ENCODE measurements at places on chromosomes 4 and X. TPM values are rescaled to one million over a fixed set of nuclear protein-coding genes. Genes with fewer than 3 reads are reported as not detected.

RTL3 gene
- not detected for total RNA-seq

POLN gene
- 8.6 TPM for total RNA-seq

RPS6KA6 gene
- 16.3 TPM for total RNA-seq

CCDC149 gene
- 16.3 TPM for total RNA-seq

MAGEB17 gene
- total RNA-seq = not detected

AVPR2 gene
- not detected for total RNA-seq

HTRA3 gene
- total RNA-seq = 0.82 TPM

PNMA3 gene
- total RNA-seq = 12.6 TPM

RNF150 gene
- total RNA-seq = 28.5 TPM

ASIC5 gene
- not detected for total RNA-seq

GRCh38 chr4:52195869-52196268 lies 144.8 kb downstream of the SPATA18 start:
- no peak for DNase-seq

DNA sequence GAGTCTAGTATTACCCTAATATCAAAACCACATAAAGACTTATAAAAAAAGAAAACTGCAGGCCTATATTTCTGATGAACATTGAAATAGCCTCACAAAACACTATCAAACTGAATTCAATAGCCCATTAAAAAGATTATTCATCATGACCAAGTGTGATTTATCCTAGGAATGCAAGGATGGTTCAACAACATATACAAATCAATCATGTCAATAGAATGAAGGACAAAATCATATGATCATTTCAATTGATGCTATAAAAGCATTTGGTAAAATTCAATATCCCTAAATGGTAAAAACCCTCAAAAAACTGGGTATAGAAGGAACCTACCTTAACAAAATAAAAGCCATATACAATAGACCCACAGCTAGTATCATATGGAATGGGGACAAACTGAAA lies 797.9 kb upstream of the INTU start:
- DNase-seq = no peak

DNA sequence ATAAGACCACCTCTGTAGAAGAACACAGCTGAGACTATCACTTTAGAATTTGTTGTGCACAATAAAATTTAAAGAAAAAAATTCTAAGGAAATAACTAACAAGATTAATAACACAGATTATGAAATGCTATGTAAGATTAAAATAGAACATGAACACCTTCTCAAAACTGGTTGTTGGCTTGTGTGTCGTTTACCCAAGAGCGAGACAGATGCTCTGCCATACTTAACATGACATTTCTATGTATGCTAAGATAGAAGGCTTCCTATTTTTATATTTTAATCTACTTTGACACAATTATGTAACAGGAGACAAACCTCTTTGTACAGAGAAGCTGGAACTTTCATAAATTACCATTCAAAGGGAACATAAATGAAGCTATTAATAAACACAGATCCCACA lies 30.1 kb downstream of the USP46 start:
- no peak for DNase-seq

- no peak for DNase-seq
These were observed 136.6 kb downstream of the FBXW7 start for GRCh38 chr4:152399246-152399645.

DNA sequence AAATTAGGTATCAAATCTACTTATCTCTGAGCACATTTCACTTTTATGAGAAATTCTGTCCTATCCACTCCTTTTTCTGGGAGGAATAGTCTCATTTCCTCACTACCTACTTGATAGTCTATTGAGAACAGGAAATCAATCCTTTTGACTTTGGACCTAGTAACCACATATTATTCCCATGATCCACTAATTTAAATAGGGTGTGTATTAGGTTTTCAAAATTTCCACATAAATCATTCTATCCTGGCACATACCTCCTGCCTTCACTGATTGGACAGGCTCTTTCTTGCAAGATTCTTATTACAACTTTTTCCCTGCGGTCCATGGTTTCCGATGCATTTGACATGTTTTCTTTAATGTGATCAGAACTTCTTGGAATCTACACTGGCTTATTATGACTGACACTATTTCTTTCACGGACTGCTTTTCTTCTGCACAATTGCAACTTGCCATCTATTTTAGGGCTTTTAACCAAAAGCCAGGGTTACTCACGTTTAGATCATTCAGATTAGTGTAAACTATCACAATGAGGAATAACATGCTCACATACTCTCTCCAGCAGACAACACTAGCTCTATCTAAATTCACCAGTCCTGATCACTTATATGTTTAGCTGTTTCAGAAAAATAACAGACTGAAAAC lies 419.9 kb upstream of the SLIT2 start:
- DNase-seq = no peak

- DNase-seq = no peak
These were observed 64.2 kb downstream of the TET2 start for GRCh38 chr4:105210916-105211315.

DNA sequence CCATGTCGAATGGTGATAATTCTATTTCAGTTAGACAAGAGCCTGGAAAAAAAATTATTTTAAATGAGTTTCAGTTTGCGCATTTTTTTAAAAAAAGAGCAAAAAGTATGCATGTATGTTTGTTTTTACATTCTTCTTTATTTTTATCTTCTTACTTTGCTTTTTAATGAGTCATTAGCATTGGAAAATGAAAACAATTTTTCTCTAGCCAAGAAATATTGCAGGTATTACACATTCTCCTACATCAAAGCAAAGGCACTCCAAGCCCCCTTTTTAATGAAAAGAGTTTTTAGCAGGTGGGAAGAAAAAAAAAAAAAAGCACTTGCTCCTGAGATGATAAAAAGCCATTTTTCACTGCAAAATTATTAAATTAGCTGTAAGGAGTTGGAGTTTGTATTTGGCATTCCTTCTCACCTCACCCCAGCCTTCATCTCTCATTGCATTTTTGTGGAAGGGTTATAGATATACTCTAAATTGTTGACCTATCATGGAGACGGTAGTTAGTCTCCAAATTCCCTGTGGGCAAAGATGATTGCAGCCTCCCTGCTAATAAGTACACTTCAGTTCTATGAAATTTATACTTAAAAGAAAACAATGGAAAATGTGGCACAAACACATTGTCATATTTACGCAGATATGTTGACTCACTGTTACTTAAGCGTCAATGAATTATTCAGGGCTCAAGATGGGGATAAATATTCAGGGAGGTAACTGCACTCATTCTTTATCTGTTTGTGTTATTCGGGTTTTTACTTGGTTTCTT lies 43.8 kb downstream of the PALLD start:
- no peak for DNase-seq

DNA sequence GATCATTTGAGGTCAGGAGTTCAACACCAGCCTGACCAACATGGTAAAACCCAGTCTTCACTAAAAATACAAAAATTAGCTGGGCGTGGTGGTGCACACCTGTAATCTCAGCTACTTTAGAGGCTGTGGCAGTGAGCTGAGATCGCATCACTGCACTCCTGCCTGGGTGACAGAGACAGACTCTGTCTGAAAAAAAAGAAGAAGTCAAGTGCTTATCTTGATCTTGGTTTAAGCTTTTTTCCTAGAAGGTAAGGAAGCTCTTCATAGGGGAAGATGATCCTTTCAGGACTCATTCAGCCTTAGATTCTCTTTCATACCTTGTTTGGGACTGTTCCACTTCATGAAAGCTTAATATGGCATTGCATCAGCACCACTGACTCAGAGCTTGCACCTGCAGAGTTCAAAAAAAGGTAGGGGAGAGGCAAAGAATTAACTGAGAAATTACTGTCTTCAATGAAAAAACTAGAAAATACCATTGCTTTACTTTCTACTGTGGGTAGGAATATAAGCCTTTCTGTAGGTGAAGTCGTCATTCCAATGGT lies 70.8 kb upstream of the EPGN start:
- DNase-seq = no peak

GRCh38 chrX:13374364-13374763 lies 54.5 kb upstream of the ATXN3L start:
- DNase-seq = no peak

DNA sequence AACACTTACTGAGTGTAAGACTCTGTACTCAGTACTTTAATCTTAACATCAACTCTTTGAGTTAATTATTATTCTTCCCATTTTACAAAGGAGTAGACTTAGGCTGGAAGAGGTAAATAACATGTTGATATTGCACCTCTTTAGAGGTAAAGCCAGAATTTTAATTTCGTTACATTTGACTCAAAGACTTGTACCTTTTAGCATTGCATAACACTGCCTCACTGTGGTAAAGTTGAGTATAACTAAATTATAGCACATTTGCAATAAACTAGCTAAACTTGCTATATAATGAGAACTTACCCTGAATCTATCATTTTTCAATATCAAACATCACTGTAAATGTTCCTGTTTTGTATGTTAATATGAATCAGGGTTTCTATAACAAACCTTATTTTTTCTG lies 218.5 kb downstream of the PRR32 start:
- DNase-seq = no peak

- no peak for DNase-seq
These were observed 512 bp upstream of the ANTXR2 start for GRCh38 chr4:80073473-80074008.

- DNase-seq = no peak
These were observed 18.4 kb upstream of the TBC1D1 start for GRCh38 chr4:37872310-37872988.

DNA sequence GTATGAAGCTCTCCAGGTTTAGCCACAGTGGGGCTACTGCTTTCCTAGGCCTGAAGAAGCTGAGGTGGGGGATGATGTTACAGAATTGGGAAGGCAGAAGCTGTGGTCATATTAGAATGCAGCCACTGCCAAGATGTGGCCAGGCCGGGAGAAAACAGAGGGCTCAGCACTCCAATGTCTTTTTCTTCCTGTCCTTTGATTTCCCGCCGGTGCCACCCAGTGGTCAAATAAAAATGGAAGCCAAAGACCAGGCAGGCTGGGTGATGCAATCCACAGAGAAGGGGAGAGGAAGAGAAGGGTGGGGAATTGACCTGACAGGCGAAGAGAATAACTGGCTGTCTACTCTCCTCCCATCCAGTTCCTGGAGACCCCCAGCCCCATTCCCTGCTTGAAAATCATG lies 94.9 kb upstream of the SHISA3 start:
- DNase-seq = no peak

- no peak for DNase-seq
These were observed 48.6 kb upstream of the ETNPPL start for GRCh38 chr4:108811486-108811885.

- DNase-seq = no peak
These were observed 53.3 kb downstream of the WDFY3 start for GRCh38 chr4:84913176-84913575.

- DNase-seq = no peak
These were observed 165.3 kb downstream of the GPM6A start for GRCh38 chr4:175646802-175647201.

DNA sequence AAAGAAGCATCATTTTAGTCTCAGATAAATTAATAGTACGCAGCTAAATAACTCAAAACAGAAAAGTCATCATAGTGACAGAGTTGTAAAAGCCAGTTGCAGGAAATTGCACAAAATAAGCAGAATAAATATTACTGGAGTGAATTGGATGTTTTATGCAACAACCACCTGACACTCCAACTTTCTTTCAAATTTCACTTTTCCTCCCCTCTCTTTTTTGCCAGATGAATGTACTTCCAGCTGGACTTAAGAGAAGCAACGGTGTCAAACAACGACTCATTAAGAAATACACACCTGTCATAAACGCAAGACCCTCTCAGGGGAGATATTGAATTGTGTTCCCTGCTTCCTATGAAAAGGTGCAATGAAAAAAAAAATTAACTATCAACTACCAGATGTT lies 120.2 kb upstream of the HCCS start:
- DNase-seq = no peak

DNA sequence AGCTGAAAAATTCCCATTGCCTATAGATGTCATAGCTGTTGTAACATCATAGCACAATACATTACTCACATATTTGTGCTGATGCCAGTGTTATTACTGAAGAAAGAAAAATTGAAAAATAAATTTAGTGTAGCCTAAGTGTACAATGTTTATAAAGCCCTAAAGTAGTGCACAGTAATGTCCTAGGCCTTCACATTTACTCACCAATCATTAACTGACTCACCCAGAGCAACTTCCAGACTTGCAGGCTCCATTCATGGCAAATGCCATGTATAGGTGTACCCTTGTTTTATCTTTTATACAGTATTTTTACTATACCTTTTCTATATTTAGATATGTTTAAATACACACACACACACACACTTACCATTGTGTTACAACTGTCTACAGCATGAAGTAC lies 265.4 kb upstream of the MAGEB18 start:
- DNase-seq = no peak

DNA sequence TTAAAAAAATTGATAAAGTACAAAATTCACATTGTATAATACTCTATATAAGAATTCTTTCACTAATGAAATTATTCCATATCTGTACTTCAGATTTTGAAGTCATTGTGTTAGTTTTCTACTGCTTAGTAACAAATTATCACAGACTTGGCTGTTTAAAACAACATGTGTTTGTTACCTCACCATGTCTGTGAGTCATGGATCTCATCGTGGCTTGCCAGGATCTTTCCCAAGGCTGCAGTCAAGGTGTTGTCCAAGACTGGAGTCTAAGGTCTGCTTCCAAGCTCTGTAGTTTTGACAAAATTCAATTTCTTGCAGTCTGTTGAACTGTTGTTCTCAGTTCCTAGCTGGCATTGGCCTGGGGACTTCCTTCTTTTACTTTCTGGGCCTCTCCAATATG lies 1286.9 kb downstream of the ADGRL3 start:
- no peak for DNase-seq

- no peak for DNase-seq
These were observed 27.1 kb downstream of the STAG2 start for GRCh38 chrX:123988423-123989111.

DNA sequence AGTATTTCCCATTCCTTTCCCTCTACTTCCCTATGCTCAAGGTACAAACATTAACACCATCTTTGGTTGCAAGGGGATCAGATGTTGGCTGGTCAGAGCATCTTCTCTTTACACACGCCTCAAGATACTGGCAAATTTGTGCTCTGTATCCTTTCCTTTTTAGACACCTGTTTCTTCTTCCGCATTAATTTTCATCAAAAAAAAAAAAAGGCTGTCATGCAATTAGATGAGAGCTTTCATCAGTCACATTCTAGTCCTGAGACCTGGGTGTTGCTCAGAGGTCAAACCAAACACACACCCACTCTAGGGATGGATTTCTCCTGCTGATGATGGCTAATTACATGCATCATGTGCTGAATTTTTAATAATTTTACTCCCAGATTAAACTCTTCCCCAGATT lies 2.0 kb downstream of the RELL1 start:
- DNase-seq = no peak

DNA sequence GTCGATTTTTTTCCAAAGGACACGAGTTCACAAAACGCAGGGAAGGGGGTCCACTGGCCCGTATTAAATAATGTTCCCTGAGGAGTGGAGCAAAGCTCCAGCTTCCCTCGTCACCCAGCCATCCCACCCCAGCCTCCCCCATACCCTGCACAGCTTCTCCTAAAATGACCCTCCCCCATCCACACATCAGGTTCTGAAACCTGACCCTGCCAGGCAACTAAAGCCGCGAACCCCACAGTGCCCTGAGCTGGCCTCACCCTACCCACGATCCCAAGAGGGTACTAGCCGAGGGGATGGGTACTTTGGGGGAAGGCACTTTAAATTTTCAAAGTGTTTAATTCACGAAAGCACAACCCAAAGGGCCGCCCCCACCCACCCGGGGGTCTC lies 634 bp downstream of the APOO start:
- DNase-seq = no peak

Data from frontal cortex (tissue), 4 donors.